ENCODE measurements at places on chromosomes 16 and 17. TPM values are rescaled to one million over a fixed set of nuclear protein-coding genes. Genes with fewer than 3 reads are reported as not detected.

DNA sequence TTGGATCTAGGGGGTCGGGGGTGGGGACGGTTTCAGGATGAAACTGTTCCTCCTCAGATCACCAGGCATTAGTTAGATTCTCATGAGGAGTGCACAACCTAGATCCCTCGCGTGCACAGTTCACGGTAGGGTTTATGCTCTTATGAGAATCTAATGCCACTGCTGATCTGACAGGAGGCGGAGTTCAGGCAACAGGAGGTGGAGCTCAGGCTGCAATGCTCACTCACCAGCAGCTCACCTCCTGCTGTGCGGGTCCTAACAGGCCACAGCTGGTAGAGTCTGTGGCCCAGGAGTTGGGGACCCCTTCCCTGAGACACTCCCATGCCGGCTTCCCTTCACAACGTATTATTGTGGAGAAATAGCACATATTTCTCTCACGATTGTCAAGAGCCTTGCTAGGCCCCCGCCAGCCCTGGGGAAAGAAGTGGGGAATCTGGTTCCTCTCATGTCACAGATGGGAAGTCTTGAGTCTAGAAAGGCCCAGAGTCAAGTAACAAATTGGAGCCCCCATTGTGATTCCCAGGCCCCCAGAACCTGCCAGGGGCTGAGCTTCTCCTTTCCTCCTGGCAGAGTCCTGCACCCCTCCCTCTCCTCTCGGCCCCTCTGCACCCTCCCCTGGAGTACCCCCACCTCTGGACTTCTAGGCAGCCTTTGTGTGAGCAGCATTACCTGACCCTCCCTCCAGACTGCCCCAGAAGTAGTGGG lies 6.1 kb upstream of the KRT14 start:
- DNase-seq, result no peak

GRCh38 chr17:30376621-30377452 lies 1.9 kb upstream of the CPD start:
- DNase-seq, result no peak

DNA sequence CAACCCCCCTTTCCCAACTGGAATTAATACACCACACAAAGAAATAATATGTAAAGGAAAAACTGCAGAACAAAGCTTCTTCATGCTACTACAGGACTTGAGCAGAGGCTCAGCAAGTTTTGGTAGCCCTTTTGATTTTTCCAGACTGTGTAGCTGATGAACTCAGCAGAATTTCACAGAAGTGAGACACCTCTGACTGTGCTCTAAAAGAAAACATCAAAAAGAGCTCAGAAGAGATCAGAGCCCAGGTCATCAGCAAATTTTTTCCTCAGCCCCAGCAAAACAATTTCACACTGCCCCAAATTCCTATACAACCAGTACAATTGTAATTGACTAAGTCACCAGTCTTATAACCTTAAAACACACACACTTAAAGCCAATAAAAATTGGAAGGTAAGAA lies 38.0 kb downstream of the TTC19 start:
- no peak for DNase-seq

GRCh38 chr17:28841901-28842281 lies 699 bp downstream of the FAM222B start:
- no peak for DNase-seq

PLXDC1 gene
- polyA plus RNA-seq, result 2.1 TPM

All from stomach (tissue), 19 donors.